ENCODE measurements at places on chromosomes 6 and 20.

- no peak for DNase-seq
Observed at GRCh38 chr6:32963866-32964265, 4.5 kb upstream of the BRD2 start.

DNA sequence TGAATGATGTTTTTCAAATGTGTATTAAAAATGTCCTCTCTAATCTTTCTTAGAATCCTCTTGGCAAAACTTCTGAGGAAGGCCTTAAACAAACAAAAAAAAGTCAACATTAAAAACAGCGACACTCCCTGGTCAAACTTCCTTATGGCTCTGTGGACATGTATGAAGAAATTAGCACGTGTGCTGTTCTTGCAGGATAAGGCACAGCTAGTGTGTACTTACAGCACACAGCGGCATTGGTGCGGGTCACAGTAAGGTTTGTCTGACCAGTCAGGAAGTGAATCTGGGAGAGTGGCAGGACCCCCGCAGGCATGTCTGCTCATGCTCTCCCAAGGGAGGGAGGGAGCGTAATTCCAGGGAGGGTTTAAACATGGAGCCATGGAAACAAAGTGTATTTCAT is 38.8 kb downstream of the SLC22A1 start:
- DNase-seq = no peak

DNA sequence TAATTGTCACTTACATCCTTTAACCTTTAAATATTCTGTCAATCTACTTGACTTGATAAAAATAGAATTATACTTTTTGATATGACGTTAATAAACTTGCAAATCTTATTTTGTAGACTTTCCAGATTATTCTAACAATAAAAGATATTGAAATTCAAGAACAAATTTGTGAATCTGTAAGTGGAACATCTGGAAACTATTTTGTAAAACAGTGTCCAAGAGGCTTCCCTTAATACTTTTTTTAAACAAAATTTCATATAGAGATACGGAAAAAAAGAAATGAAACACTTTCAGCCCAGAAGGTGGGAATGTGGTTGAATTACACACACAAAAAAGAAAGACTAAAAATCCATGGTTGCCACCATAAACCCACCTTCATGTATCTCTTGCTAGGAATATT is 174.4 kb downstream of the COL19A1 start:
- no peak for DNase-seq

DNA sequence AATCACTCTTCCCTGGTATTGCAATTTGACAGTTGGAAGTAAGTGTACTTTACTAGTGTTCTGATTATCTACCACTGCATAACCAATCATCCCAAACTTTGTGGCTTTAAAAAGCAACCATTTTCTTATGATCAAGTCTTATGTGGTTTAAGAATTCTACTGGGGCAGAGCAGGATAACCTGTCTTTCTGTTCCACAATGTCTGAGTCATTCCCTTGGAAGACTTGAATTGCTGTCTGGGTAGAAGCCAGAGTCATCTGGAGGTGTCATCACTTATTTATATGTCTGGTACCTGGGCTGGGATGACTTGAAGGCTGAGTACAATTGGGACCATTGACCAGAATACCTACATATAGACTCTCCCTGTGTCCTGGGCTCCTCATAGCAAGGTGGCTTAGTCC is 644.3 kb downstream of the HDGFL1 start:
- DNase-seq = no peak

GRCh38 chr6:157186785-157187181 is 136.5 kb downstream of the TMEM242 start:
- no peak for DNase-seq

DNA sequence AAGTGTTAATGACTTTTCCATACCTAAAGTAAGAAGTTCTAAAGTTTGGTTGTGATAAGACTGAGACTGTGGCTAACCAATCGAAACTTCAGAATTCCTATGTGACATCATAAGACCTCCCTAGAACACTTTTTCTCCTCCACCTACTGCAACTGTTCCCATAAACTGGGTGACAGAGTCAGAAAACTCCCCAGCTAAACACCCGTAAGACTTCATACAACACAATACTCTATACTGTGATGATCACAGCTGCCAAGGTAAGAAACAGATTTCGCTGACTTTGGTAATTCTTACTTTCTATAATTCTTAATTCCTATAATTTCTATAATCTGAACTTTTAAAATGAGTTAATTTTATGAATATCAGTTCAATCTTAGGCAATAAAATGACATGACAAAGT is at the start of gene PLN:
PLN (plus strand) TSS at position 161 of the 400 bp plus-strand sequence. CDS start 10,626 bp downstream, outside the sequence.
- DNase-seq = no peak

GRCh38 chr20:3843490-3843889 is 3.1 kb upstream of the MAVS start:
- no peak for DNase-seq

DNA sequence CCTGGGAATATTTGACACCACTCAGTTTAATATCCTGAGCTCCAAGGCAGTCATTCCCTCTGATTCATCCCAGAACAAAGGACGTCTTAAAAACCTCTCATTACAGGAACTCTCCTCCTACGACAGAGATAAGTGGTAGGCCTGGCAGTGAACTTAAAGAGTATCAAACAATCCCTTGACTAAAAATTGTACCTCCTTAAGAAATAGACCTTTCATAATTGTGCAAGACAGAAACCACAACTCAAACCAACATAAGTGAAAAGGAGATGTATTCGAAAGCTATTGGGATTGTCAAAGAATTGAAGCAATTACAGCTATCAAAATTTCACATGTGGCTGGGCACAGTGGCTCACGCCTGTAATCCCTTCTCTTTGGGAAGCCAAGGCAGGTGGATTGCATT is 19.1 kb upstream of the BNIP5 start:
- no peak for DNase-seq

- DNase-seq = no peak
Observed at GRCh38 chr6:158496700-158497099, 63.2 kb upstream of the TMEM181 start.

- no peak for DNase-seq
Observed at GRCh38 chr6:19530188-19530587, 307.0 kb upstream of the ID4 start.

GRCh38 chr20:20561841-20562240 is 150.6 kb downstream of the RALGAPA2 start:
- DNase-seq = no peak

GRCh38 chr20:48995589-48995988 is 50.5 kb upstream of the CSE1L start:
- no peak for DNase-seq

DNA sequence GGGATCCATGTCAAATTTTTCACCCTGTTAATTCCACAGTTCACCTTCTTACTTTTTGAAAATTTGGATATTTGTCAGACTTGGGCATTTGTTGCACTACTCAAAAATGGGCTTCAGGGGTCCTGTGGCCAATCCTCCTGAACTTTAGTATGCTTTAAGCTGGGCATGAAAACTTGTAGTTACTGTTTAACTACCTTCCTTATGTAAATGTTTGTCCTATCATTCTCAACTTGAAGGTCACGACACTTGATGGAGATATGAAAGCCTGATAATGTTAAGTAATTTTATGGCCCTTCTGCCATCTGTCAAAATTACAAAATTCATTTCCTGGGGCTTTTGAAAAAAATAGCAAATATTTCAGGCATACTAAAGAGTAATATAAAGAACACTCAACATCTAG is 4.2 kb upstream of the ZNF311 start:
- DNase-seq = no peak

GRCh38 chr6:33708516-33709204 is 2.8 kb downstream of the UQCC2 start:
- DNase-seq = no peak

DNA sequence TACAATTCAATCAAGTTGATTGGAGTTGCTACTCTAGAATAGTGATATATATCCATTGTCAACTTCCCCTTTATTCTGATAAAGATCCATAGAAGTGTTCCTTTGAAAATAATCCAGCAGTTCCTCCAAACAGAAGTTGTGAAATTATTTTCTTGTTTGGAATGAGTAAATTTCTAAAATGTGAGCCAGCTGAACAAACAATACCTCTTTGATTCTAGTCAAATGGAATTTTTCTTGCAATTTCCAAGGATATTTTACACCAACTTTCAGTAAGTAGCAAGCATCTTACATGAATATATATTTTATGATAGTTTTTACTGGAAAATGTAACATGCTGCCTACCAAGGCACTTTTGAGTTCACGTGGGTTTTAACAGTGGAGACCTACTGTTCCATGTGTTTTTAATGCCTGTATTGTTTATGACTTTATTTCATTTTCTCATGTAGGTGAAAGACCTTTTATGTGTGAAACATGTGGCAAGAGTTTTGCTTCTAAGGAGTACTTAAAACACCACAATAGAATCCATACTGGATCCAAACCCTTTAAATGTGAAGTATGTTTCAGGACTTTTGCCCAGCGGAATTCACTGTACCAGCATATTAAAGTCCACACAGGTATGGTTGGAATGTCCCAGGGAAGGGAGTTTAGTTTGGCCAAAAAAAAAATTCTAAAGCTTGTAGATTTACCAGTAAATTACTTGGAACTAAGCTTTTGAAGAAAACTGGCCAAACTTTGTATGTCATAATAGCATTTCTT is 6.5 kb downstream of the GZF1 start:
- no peak for DNase-seq

DNA sequence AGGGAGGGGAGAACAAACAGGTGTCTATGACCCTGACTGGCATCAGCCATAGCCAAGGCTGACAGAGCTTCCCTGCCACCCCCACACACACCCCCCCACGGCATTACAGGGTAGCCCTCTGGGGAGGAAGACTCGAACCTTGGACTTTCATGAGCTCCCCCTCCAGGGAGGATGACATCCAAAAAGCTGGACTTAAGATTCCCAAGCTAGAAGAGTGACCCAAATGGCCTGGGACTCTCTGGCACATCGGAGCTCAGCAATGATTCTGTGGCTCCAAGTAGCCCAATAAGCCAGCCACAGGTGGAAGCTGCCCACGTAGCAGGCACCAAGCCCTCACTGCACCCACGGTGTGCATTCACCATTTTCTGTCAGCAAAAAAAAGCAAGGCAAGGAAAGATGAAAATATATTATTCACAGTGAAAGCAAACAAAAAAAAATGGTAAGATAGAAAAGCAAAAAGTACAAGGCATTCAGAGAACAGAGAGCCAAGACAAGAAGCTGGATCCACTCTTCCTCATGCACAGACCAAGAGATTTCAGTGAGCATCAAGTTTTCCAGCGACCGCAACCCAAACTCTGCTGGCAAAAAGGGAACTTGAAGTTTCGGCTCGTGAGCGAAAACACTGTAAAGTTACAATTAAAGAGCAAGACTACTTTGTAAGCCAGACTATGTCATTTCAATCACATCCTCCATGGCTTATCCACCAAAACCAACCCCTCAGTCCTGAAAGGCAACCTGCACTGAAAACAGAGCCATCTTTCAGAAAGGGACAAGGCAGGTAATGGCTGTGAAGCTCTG is 10.9 kb downstream of the JAG1 start:
- no peak for DNase-seq

DNA sequence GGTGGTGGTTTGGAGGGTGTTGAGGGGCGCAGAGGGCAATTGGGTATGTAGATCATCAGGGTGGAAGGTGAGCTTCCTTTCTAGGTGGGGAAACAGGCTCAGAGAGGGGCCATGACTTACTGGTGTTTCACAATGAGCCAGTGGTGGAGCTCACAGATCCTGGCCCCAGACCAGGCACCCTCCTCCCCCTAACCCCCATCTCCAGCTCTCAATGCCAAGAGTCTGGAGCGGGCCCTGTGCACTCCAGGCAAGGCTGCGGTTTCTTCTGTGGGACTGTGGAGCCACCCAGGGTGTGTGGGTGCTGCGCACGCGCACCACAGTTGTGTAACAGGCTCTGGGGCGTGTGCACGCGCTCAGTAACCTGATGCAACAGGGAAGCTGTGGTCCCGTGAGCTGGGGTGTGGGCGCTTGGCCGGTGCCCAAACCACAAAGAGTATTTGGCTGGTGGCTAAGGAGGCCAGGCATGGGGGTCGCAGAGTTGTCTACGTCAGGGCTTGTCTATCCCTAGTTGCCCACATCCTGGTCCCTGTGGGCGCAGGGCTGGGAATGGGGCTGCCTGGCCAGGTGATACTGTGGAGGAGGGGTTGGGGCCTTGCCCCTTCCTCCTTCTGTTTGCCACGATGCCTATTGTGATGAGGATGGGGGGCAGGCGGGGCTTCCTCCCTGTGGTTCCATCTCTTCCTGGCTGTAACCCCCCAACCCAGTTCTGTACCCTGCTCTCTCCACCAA is 37.5 kb upstream of the MRPS18A start:
- peak; percentile 93 for DNase-seq

DNA sequence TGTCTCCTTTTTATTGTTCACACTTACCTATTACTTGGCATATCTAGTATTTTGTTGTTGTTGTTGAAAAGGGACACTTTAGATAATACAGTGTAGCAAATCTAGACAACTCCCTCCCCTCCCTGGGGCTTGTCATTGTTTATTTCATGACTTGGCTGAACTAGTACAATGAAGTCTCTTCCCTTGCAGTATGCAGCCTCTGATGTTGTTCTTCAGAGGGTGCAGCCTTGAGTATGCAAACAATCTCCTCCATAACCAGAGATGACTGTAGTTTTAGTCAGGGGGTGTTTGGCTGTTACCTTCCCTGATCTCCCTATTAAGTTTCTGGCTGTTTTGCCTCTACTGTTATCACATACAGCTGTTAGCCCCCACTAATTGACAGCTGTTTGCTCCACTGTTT is 315.4 kb upstream of the RUNX2 start:
- no peak for DNase-seq

DNA sequence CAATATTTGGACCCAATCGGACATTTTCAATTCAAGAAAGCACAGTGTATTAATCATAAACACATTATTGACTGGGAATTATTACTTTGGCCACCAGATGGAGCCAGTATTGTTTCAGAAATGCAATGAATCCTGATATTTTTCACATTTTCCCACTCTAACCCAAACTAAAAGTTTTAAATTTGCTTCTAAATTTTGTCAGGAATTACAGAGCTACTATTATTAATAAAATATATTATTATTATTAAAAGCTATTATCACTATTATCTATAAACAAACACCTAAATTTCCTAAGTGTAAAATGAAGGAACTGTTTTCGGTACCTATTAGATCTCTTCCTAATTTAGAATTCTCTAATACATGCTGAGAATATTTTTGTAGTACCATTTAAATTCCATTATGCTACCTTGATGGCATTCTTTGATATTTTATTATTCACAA is 245.3 kb downstream of the OGFRL1 start:
- DNase-seq = no peak

- no peak for DNase-seq
Observed at GRCh38 chr6:135372758-135373157, 124.8 kb downstream of the AHI1 start.

GRCh38 chr20:4605166-4605565 is 116.5 kb upstream of the PRND start:
- no peak for DNase-seq

DNA sequence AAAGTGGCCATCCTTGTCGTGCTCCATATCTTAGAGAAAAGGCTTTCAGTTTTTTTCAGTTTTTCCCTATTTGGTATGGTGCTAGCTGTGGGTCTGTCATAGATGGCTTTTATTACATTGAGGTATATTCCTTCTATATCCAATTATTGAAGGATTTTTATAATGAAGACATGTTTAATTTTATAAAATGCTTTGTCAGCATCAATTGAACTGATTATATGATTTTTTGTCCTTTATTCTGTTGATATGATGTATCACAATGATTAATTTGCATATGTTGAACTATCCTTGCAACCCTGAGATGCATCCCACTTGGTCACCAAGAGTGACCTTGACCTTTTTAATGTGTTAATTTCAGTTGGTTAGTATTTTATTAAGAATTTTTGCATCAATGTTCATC is 55.1 kb upstream of the VGLL2 start:
- no peak for DNase-seq

- DNase-seq = no peak
Observed at GRCh38 chr6:44225579-44226325, 2.4 kb downstream of the SLC29A1 start.

- DNase-seq = no peak
Observed at GRCh38 chr6:147054158-147054557, 150.1 kb upstream of the STXBP5 start.

All from activated CD8-positive, alpha-beta memory T cell treated with anti-CD3 and anti-CD28 coated beads for 24 hours (primary cell).